ENCODE measurements at places on chromosomes 3 and 15. TPM values are rescaled to one million over a fixed set of nuclear protein-coding genes. Genes with fewer than 3 reads are reported as not detected.

DNA sequence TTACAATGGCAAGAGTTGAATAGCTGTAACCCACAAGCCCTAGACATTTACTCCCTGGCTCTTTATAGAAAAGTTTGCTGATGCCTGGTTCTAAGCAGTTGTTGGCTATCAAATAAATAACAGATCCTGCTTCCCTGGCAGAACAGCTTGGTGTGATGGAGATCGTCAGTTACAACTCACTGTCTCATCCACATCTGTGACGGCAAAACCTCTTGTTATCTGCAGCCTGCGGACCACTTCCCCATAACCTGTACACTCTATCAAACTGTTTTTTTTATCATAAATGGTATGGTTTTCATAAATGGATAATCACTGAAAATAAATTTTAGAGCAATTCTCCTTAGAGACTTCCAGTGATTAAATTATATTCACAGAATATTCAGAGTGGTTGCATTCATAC lies 14.1 kb downstream of the ZDHHC3 start:
- no peak for DNase-seq

GRCh38 chr15:40242213-40242599 lies 3.3 kb downstream of the PAK6 start:
- peak; percentile 43 for DNase-seq

DNA sequence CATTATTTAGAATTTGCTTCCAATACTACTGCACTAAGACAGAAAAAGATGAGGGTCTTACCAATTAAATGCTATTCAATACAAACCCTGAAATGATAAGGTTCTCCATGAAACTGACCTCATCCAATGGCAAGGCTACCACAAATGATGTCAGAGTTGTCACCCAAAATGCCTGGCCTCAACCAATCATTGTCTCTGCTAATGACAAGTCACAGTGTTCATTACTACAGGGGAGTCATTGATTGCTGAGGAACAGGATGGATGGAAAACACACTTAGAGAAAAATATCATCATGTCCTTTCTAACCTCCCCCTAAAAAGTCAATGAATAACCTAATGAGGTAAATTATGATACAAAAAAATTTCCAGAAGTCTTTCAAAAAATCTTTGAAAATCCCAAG lies 91.0 kb downstream of the FOXP1 start:
- no peak for DNase-seq

DNA sequence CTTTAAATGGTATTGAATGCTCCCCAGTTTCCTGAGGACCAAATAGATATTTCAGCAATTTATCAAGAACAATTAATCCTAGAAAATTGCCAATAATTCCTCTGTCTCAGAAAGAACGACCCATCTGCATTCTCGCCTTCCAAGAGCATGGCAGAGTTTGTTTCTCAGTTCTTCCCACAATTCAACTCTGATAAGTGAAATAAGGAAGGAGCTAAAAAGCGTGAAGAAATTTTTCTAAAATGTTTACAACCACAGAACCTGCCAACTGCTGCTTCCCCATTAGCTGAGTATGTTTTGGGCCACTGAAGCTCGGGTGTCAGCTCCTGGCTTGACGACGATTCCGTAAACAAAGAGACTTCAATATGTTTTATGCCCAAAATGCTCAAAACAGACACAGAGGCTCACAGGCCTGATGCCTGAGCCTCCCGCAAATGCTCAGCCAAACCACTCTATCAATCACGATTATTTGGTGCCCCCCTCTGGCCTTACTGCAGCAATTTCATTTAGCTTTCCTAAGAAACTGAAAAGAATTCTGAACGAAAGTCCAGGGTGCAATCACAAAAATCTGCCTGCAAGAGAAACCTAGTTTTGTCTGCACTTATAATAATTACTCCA lies 259.2 kb upstream of the CCDC54 start:
- no peak for DNase-seq

DNA sequence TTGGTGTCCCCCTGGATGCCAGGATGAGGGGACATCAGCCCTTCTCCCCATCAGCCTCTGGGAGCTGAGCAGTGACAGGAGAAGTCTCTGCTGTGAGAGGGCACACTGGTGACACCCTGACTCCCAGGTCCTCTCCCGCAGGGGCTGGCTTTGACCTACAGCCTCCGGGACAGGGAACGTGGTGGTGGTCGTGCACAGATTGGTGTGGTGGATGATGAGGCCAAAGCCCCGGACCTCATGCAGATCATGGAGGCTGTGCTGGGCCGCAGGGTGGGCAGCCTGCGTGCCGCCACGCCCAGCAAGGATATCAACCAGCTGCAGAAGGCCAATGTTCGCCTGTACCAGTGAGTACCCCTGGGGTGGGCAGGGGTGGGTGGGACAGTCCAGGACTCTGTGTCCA lies 6.8 kb downstream of the VILL start:
- no peak for DNase-seq

- no peak for DNase-seq
Measured at GRCh38 chr15:64634027-64634426, 141.4 kb downstream of the RBPMS2 start.

- no peak for DNase-seq
Measured at GRCh38 chr3:31565288-31565687, 32.6 kb downstream of the STT3B start.

GRCh38 chr3:23319366-23320312 lies 116.5 kb downstream of the UBE2E2 start:
- DNase-seq: no peak

DNA sequence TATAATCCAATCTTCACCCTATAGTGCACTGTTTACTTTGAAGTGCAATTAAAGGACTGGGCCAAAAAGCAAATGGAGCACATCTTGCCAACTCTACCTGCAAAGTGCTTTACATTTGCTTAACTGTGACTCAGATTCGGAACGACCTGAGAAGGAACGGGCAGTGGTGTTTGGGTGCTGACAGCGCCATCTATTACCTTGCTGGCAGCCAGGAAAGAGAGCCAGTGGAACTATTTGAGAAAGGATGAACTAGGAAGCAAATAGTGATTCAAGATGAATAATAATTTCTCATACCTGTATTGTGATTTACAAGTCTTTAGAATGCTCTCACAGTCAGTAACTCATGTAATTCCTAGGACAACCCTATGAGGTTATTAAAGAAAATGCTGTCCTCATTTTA lies 312.9 kb downstream of the PDCD6IP start:
- no peak for DNase-seq

- no peak for DNase-seq
Measured at GRCh38 chr3:16927485-16927884, 42.7 kb downstream of the PLCL2 start.

DNA sequence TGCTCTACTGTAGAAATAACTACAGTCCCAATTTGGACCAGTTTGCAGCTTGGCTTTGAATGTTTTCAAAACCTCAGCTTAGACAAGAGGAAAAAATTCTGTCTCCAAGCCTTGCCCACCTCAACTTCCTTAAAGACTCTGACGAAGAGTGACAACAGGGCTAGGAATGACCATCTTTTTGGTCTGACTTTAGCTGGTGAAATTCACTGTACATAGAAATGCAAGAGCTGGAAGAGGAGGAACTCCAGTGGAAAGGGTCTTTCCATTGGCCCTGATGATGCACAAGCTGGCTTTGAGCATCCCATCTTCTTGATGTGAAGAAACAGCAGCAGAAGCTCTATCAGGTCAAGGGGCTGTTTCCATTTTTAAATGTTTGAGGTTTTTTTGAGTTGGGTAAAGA lies 22.7 kb upstream of the SH3BP5 start:
- no peak for DNase-seq

DNA sequence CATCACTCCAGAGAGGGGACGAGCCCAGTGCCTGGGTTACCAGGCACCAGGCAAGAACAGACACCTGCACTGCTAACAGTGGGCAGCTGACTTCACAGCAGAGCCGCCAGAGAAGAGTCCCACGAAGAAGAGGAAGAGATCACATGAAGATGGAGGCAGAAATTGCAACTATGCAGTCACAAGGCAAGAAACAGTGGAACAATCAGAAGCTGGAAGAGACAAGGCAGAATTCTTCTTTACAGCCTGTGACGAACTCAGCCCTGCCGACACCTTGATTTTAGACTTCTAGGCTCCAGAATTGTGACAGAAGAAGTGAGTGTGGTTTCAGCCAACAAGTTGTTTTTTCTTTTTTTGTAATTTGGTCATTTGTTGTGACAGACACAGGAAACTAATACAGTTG lies 59.2 kb downstream of the IL12A start:
- DNase-seq: no peak

DNA sequence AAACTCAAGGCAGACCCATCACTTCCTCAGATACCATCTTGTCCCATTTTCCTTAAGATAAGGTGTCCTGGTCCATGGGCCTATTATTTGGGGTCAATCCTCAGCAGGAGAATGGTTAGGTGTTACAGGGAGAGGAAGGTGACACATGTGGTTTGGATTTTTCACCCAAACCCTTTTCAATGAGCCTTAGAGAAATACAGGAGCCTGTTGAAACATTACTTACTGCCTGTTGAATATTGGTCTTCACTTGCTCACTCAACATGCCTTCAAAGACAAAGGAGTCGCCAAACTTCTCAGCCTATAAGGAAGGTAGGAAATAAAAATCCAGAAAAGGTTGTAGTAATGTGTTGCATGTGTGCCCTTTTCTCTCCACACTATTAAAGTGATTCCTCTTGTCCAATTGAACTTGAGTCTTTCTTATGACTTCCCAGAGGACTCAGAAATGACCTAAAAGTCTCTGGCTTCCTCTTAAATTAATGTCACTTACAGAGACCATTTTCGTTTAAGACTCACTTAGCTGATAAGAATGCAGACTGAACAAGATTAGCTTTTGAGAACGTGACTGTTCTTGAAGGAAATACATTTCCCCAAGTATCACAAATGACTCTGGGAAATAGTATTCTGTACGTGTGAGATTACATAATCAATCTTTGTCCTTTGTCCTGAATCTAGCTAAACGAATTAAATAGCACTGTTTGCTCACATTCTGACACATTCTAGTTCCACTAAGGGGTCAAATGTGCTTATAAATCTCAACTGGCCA lies 17.8 kb downstream of the SUMF1 start:
- DNase-seq: no peak

DNA sequence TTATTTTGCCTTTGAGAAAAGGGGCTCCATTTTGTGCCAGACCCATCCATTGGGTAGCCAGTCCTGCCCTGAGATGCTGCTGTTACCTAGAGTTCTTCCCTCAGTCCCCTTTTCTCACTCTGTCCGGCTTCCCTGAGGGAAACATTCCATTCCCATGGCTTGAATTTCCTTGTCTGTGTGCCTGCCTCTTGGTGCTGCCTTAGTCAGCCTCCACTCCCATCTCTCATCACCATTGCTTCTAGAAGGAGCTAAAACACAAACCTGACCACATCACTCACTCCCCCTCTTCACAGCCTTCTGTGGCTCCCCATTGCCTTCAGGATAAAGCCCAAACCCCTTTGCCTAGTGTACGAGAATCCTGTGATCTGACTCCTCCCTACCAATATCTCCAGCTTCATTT lies 25.2 kb upstream of the C2CD4B start:
- no peak for DNase-seq

GRCh38 chr15:62822228-62822627 lies 220.3 kb upstream of the TPM1 start:
- no peak for DNase-seq

The KIF23 gene
- 1.5 TPM for total RNA-seq

The KAT2B gene
- 118 TPM for total RNA-seq

The OXTR gene
- 0.32 TPM for total RNA-seq

The SLC9C1 gene
- 0.95 TPM for total RNA-seq

The VGLL3 gene
- total RNA-seq: 4.5 TPM

The COLQ gene
- total RNA-seq: 1.7 TPM

The PSMA4 gene
- 118 TPM for total RNA-seq

The ARNT2 gene
- 4.9 TPM for total RNA-seq

Measured in Right ventricle myocardium inferior (tissue), 1 donor.